ENCODE measurements at places on chromosomes 2 and 18. TPM values are rescaled to one million over a fixed set of nuclear protein-coding genes. Genes with fewer than 3 reads are reported as not detected.

The UGT1A3 gene
- total RNA-seq, result not detected

The CNDP2 gene
- 248 TPM for total RNA-seq

The UGT1A10 gene
- 0.11 TPM for total RNA-seq

The MLPH gene
- 10.3 TPM for total RNA-seq

The DRC1 gene
- total RNA-seq, result not detected
